ENCODE measurements at places on chromosomes 5 and 9.

DNA sequence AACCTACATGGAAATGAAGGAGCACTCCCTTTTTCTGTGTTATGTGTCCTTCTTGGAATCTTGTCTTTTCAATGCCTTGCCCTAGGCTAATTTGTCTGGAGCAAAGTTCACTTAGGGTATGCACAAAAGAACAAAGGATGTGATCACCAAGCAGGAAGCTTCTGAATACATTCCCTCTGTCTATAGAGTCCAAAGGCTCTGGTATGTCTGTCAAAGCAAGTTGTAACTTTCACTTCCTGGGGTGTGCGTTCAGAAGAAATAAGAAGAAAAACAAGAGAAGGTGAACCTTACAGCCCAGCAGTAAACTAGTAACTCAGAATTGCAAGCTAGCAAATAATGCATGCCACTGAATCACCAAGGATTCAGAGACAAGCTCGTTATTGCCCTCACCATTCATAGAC lies 31.7 kb upstream of the CDH6 start:
- no peak for DNase-seq

DNA sequence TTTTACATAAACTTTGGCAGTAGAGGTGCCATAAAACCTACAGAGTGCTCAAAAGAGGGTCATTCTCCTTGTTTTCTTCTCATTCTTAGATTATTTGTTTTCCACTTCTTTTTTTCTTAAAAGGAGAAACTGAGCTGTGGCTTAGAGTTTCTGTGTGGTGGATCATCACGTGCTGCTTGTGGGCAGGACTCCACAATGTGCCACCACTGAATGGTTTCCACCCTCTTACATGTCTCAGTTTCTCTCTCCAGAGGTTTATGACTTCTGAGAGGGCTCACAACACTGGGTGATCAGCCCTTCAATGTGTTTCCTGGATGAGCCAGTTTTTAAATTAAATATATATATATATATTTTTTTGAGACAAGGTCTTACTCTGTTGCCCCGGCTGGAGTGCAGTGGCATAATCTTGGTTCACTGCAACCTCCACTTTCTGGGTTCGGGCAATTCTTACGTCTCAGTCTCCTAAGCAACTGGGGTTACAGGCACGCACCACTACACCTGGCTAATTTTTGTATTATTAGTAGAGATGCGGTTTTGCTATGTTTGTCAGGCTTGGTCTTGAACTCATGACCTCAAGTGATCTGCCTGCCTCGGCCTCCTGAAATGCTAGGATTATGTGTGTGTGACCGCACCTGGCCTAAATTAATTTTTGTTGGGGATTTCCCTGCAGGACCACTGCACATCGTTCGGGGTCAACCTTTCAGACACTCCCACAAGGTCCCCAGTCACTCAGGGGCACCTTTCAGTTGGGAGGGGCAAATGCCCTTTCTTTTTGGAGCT lies 3.1 kb upstream of the UNC13B start:
- DNase-seq: no peak

DNA sequence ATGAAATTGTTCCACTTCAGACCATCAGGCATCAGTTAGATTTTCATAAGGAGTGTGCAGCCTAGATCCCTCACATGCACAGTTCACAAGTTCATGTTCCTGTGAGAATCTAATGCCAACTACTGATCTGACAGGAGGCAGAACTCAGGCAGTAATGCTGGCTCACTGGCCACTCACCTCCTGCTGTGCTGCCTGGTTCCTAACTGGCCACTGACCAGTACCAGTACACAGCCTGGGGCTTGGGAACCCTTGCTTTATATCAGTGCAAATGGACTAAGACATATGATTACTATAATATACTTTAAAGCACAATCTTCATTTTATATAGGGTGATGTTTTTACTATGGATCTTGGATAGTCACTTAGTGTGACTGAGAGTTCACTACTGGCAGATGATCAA lies 259.2 kb downstream of the SLCO4C1 start:
- DNase-seq: no peak

DNA sequence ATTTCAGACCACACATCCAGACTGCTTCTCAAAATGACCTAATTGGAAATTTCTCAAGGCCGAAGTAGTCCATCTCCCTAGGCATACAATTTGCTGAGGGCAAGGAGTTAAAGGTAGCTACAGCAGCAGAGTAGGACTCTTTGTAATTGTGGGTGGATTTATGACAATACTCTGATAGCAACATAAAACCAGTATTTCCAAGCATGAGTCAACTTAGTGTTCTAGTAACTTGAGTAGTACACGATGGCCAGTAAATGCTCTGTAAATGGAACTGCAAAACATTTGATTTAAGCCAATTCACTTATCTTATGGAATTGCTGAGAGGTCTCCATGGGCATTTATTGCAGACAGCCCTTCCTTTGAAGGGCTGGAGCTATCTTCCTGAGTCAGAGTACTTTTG lies 352.2 kb downstream of the PLK2 start:
- peak; percentile 20 for DNase-seq

DNA sequence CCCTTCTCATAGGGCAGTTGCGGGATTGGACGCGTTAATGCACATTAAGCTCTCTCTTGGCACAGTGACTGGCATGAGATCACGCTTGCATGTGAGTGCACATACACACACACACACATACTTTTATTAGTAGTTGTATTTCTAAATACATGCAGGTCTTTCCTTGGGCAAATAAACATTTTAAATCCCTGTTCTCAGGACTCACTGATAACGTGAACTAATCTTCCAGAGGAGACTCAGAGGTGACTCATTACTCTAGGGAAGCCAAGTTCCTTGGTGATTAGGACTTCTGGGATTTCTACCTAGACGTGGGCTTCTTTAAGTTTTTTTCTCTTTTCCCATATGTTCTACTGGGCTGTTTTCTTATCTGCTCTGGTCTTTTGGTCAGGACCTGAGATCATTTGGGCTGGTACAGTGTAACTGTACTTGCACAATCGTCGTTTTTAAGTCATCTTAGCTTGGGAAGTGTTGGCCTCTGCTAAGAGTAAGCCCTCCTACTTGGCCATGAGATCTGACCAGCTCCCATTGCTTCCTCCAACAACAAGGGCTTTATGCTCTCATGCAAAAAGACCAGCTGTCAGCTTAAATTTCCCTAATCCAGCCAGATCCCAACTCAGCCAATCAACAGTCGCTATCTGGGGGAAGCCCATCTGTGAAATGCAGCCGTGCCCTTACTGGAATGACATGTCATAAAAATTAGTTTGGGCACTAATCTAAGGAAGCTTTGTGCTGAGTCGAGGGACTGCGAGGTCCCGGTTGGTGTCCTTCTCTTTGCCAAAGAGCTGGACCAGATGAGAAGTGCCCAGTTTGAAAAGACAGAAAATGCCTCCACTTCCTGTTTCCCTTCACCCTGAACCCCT lies 176.4 kb upstream of the ANKRD55 start:
- DNase-seq: peak; percentile 18
